ENCODE measurements at places on chromosomes 7 and 10. TPM values are rescaled to one million over a fixed set of nuclear protein-coding genes. Genes with fewer than 3 reads are reported as not detected.

DNA sequence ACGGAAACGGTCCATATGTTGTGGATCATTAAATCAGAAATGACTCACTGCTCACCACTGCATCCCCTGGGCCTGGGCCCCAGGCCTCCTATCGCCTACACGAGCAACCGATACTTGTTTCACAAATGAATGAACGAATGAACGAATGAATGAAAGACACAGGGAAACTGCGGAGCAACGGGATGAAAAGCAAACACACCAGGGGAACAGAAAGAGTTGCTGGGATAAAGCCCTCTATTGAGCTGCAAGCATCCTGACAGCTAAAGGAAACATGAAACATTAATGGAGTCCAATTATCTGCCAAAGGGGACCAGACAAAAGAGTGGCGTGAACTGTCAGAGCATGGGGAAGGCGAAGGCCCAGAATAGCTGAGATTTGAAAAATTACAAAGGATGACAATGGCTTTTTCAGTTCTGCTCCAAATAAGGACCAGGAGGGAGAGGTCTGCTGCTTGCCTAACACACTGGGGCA, 92.1 kb downstream of the GRB10 start:
- peaks cover 18% of the 10 kb centered on the region for H3K4me1 ChIP-seq
- DNase-seq: no peak
- no peak overlapping the region for H3K4me3 ChIP-seq
- H3K36me3 ChIP-seq: peaks cover 16% of the 10 kb centered on the region
- H3K27ac ChIP-seq: no peak overlapping the region
- no peaks in the 10 kb centered on the region for H3K27me3 ChIP-seq

Gene FFAR4
- polyA plus RNA-seq: 0.57 TPM

DNA sequence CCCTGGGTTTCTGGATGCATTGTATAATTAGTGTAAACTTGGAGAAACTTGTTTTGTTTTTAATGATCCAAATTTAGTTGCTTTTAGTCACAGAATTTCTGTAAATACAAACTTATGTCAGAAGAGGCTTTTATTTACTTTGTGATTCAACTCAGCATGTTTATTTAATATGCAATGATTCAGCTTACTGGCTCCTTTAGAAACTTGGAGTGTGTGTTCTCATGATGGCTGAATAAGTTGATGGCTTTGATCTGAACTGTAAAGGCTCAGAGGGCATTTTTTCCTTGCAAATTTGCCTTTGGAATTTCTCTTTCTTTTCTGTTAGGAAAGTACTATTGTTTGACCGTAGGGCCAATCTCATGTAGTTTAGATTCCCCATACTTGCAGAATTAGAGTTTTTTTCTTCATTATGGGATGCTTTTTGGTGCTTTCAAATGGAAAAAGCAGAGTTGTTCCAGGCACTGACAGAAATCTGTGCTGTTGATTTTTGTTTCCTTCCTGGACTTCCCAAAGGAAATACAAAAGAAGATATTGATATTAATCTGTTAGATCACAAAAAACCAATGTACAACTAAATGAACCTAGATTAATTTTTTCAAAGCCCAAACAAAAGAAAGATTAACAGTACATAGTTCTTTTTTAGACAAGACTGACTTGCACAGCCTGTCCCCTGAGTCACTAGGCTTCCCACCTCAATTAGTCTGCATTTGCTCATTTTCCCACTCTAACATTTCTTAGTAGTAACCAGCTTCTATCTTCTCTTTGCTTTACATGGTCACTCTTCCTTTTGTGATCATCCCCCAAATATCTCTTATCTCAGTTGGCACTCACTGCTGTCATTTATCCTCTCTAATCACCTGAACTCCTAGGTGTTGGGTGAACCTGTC, 96.8 kb upstream of the AGR3 start:
- H3K4me3 ChIP-seq: no peak overlapping the region
- no peak for DNase-seq
- H3K36me3 ChIP-seq: no peaks in the 10 kb centered on the region
- H3K27me3 ChIP-seq: no peaks in the 10 kb centered on the region
- no peaks in the 10 kb centered on the region for H3K4me1 ChIP-seq

GRCh38 chr10:59910867-59911266, 4.5 kb upstream of the CCDC6 start:
- peaks cover 15% of the 10 kb centered on the region for H3K4me1 ChIP-seq
- H3K27me3 ChIP-seq: no peaks in the 10 kb centered on the region
- DNase-seq: no peak
- H3K36me3 ChIP-seq: no peaks in the 10 kb centered on the region

DNA sequence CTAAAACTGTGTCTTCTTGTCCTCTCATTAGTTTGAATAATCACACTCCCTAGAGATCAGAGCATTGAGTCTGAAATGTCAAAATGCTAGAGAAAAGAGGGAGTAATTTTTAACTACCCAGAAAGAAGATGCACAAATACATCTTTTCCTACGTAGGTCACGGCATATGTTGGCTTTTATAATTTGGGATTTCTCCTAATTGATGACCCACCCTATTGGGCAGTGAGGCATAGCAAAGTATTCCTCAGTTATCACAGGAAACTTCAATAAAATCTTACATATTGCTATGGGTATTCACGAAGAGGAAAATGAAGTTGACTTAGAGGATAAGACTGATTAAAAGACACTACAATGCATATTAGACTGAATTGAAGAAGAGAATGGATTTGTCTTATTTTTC, 25.4 kb downstream of the ARMC10 start:
- H3K27me3 ChIP-seq: no peaks in the 10 kb centered on the region
- H3K4me1 ChIP-seq: no peaks in the 10 kb centered on the region
- no peak overlapping the region for H3K4me3 ChIP-seq

GRCh38 chr7:33392148-33392547, 262.8 kb downstream of the BBS9 start:
- no peaks in the 10 kb centered on the region for H3K4me1 ChIP-seq
- DNase-seq: no peak
- no peaks in the 10 kb centered on the region for H3K27me3 ChIP-seq
- H3K27ac ChIP-seq: no peak overlapping the region
- H3K36me3 ChIP-seq: no peaks in the 10 kb centered on the region

DNA sequence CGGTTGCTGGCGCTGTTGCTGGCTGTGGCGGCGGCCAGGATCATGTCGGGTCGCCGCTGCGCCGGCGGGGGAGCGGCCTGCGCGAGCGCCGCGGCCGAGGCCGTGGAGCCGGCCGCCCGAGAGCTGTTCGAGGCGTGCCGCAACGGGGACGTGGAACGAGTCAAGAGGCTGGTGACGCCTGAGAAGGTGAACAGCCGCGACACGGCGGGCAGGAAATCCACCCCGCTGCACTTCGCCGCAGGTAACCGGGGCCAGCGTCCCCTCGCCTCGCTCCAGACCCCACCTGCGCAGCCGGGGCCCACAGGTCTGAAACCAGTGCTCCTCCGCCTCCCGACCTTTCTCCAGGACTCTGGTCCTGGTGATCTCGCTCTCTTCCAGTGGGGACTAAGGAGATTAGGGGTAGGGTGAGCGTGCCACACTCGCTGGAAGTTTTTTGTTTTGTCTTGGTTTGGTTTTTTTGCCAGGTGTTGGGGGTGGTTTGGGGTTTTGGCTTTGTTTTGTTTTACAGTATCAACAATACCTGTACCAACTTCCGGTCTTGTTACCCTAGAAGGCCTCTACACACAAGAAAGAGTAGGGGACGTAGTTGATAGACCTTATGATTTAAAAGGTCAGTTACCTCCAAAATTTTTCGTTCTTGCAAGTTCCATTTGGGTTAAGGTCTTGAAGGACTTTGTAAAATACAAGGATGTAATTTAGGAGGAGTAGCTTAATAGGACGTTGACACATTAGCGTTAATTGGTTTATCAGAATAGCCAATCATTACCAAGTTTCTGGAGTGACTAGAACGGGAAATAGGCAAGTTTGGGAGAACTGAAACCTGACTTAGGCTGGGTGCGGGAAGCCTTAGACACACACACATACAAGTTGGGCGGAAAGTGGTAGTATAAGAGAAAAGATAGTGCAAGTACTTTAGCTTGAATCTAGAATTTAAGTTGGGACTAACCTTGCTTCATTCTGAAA, 704 bp downstream of the TNKS2 start:
- DNase-seq: peak; percentile 65
- no peaks in the 10 kb centered on the region for H3K27me3 ChIP-seq
- peak overlapping the region; percentile 98 for H3K27ac ChIP-seq
- H3K4me3 ChIP-seq: peak overlapping the region; percentile 81
- no peaks in the 10 kb centered on the region for H3K36me3 ChIP-seq
- H3K4me1 ChIP-seq: peaks cover 41% of the 10 kb centered on the region

DNA sequence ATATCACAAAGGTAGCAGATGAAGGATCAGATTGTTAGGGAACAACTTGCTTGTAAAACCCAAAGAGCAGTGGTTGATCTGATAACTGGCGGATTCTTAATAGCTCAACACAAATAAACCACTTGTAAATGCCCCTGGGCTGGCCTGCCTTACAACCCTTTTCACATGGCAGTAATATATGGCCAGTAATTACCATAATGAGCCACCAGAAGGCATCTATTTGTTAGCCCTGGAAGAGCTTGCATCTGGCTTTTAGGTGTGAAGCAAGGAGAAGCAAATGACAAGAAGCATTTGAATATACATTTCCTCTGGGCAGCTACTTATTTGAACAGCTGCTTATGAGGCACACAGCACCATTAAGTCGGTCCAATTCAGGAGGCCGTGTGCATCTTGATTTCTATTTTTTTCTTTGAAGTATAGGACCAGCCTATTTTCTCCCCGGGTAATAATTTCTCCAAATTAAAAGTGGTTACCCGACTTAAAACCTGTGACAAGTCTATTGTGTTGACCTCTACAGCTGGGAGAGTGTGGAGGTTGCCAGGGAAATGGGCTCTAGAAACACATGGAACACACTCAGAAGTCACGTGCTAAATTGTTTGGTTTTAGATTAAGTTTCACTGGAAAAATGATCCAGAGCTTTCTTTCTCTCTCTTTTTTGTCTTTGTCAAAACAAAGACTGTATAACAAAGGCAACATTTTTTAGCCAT, 113.4 kb downstream of the SEM1 start:
- peaks cover 10% of the 10 kb centered on the region for H3K4me1 ChIP-seq
- no peaks in the 10 kb centered on the region for H3K36me3 ChIP-seq
- H3K4me3 ChIP-seq: no peak overlapping the region
- H3K27me3 ChIP-seq: no peaks in the 10 kb centered on the region
- no peak for DNase-seq

Gene SPDYE6
- polyA plus RNA-seq: not detected

DNA sequence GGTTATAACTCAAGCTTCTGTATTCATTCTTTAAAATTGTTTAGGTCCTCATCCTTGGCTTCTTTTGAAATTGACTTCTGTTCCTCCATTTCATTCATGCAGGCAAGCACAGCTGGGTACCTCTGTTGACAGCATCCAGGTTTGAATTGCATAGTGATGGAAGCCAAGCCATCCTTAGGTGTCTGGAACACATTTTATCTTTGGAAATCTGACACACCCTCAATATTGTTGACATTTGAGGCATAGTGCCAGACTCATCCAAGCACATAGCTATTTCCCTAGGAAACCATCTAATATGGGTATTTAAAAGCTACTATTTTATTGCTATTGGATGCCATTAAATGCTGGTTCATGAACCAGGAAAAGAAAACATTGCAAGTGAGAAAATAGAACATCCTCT, 142.1 kb upstream of the PTPRZ1 start:
- no peaks in the 10 kb centered on the region for H3K4me1 ChIP-seq
- H3K27ac ChIP-seq: no peak overlapping the region
- no peaks in the 10 kb centered on the region for H3K27me3 ChIP-seq
- DNase-seq: no peak

- no peaks in the 10 kb centered on the region for H3K36me3 ChIP-seq
- no peak overlapping the region for H3K4me3 ChIP-seq
- no peaks in the 10 kb centered on the region for H3K27me3 ChIP-seq
- H3K4me1 ChIP-seq: no peaks in the 10 kb centered on the region
- no peak overlapping the region for H3K27ac ChIP-seq
These were observed 59.3 kb downstream of the C7orf25 start for GRCh38 chr7:42852531-42852930.

DNA sequence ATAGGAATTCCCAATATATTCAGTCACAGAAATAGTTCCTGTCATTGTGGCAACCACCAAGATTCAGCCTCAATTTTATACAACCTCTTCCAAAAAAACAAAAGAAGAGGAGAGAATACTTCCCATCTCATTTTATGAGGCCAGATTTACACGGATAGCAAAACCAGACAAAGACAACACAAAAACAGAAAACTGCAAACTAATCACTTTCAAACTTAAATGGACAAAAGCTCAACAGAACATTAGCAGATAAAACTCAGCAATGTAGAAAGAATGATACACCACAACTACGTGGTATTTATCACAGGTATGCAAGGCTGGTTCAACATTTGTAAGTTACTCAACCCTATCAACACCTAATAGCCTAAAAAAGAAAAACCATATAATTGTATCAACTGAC, 22.0 kb downstream of the PEX1 start:
- H3K36me3 ChIP-seq: no peaks in the 10 kb centered on the region
- H3K27ac ChIP-seq: no peak overlapping the region
- no peaks in the 10 kb centered on the region for H3K27me3 ChIP-seq
- H3K4me1 ChIP-seq: no peaks in the 10 kb centered on the region

- DNase-seq: no peak
- H3K4me3 ChIP-seq: no peak overlapping the region
- H3K27me3 ChIP-seq: no peaks in the 10 kb centered on the region
- no peaks in the 10 kb centered on the region for H3K4me1 ChIP-seq
- no peaks in the 10 kb centered on the region for H3K36me3 ChIP-seq
- H3K27ac ChIP-seq: no peak overlapping the region
These were observed 18.5 kb upstream of the AGR3 start for GRCh38 chr7:16900209-16900768.

DNA sequence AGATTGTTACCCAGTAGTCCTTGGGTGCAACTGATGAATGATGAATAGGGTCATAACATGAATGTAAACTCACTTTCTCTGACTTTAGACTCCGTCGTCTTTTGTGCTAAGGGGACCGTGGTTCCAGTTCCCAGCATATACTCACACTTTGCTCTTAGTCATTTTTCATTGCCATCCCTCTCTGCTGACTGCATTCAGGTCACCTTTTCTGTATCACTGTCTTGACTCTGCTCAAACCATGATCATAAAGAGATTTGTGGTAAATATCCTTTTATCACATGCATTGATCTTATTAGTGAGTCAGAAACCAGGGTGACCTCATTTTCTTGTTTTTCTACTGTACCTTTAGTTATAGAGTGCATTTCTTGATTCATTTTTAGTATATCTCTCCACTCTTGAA, 141.1 kb upstream of the AGR3 start:
- no peak overlapping the region for H3K27ac ChIP-seq
- no peak for DNase-seq
- no peaks in the 10 kb centered on the region for H3K36me3 ChIP-seq
- H3K27me3 ChIP-seq: no peaks in the 10 kb centered on the region
- H3K4me3 ChIP-seq: no peak overlapping the region
- H3K4me1 ChIP-seq: no peaks in the 10 kb centered on the region

Data from pancreas (tissue), 10 donors.